ENCODE measurements at places on chromosomes 12 and 14.

- DNase-seq = no peak
Measured at GRCh38 chr14:76778546-76779215, 17.4 kb downstream of the VASH1 start.

- no peak for DNase-seq
Measured at GRCh38 chr14:85187521-85187920, 342.4 kb upstream of the FLRT2 start.

GRCh38 chr12:112126000-112126438, 659 bp downstream of the TRAFD1 start:
- no peak for DNase-seq

DNA sequence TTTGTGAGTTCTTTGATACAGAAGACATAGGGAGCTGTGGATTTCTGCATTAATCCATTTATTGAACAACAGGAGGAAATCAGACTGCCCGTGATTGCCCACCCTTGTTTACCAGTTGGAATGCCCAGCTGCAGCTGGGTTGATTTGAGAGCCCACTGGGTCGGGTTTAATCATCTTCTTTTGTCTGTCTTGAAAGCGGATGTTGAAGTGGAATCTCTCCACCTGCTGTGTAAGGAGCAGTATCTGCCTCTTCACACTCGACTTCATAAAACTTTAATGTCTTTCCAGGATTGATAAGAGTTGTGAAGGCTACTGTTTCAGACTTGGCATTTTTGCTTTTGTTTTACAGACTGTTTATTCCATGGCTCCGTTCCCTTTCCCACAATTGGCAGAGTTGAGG, 39.9 kb downstream of the TBC1D30 start:
- DNase-seq = no peak

DNA sequence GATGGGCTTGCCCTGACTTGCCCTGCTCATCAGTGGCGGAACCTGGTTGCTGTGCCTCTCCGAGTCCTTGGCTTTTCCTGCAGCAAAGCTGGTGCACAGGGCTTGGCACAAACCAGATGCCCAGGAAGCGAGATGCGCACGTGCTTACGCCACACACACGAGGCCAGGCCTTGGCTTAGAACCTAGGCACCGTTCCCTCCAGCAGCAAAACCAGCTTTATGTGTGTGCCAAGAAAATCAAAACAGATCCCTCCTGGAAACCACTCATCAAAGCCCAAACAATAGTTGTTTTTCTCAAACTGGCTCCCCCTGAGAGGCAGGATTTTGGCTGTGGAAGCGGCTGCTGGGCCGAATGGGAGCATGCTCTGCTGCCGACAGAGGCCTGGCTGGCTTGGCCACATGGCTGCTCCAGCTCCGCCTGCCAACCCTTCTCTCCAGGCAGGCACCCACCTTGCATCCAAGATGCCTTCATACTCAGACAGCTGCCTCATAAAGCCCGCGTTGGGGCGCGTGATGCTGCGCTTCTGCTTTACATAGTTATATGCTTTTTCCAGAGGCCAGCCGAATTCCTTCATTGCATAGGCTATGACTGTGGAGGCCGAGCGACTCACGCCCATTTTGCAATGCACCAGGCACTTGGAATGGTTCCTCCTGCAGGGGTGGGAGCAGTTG, 58.7 kb downstream of the SSH1 start:
- no peak for DNase-seq

DNA sequence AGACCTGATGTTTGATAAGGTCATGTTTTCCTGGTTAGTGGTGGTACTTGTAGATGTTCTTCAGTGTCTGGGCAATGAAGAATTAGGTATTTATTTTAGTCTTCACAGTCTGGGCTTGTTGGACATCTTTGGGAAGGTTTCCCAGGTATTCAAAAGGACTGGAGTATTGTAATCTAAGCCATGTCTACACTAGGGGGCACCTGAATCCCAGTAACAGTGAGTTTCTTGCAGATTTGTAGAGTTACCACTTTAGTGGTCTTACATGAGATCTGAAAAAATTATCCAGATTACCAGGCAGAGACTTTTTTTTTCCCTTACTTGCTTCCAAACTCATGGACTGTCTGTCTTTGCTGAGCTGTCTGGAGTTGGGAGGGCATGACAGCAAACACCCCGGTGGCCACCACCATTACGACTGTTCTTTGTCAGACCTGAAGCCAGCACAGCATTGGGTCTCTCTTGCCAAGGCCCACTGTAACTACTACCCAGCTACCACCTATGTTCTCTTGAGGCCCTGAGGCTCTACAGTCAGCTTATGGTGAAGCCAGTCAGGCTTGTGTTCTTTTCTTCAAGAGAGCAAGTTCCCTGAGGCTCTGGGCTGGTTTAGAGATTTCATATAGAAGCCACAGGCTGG, 820.7 kb upstream of the FBXO33 start:
- no peak for DNase-seq

- DNase-seq = no peak
Measured at GRCh38 chr14:25820368-25820767, 770.4 kb upstream of the STXBP6 start.

GRCh38 chr14:61469781-61470180, 148.4 kb downstream of the PRKCH start:
- no peak for DNase-seq

GRCh38 chr14:54420478-54421142, 20.6 kb downstream of the CNIH1 start:
- no peak for DNase-seq

DNA sequence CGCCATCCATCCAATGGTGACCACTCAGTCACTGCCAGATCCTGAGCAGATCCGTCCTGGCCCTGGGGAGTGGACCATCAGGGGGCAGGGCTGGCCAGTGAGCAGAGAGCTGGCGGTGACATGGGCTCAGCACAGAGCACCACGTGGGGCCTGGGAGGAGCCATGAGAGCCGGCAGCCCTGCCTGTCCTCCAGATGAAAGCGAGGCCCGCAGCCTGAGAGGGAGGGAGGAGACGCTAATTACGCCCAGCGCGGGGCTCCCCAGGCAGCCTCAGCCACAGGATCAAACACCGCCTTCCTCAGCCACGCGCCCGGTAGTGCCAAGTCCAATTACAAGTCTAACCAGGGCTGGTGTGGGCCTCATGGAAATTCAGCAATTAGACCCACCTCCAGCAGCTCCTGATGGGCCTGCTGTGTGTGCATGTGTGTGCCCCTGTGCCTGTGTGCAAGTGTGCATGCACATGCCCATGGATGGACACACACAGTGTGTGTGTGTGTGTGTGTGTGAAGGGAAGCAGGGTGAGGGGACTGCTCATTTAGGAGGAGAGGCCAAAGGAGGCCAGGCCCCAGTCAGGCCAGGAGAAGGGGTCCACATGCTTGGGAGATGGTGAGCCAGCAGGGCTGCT, 68.0 kb downstream of the KIF26A start:
- no peak for DNase-seq

DNA sequence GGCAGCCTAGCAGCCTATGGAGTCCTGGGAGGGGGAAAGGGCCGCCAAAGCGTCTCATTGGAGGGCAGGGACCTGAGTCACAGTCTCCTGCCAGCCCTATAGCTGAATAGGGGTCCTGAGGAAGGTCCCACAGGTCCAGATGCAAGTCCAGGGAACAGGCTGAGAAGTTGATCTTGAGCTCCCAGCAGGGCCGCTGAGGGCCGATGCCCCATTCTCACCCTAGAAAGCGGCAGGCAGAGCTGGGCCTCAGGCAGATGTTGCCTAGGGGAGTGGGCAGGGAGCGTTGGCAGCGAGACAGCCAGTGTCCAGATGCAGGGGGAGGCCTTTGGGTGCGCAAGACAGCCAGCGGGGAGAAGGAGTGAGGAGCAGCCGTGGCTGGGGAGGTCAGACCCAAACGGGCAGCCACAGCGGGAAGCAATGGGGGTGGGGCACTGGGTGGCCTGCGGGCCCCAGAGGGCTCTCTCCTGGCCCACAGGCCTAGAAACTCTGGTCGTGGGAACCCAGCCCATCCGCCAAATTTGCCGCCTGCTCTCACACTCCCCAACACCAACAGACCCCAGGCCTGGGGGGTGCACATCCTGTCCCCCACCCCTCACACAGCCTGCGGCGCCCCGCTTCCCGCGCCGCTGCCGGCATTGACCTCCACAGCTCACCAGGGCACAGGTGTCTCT, 1.1 kb downstream of the HDAC7 start:
- DNase-seq = no peak

DNA sequence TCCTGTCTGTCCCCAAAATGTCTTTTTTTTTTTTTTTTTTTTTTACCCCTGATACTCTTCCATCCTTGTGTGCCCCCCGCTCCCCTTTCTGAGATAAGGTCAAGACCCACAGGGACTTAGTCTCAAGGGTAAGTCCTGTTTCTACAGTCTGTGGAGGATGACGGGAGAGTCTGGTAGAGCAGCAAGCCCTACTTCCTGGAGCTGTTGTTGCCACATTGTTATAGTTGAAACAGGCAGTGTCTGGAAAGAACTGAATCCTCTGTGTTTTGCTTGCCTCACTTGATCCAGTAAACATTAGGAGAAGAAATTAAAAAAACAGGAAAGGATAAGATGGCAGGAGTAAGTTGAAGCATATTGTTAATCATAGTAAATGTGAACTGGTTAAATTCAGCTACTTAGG, 45.5 kb downstream of the ZNF664 start:
- no peak for DNase-seq

DNA sequence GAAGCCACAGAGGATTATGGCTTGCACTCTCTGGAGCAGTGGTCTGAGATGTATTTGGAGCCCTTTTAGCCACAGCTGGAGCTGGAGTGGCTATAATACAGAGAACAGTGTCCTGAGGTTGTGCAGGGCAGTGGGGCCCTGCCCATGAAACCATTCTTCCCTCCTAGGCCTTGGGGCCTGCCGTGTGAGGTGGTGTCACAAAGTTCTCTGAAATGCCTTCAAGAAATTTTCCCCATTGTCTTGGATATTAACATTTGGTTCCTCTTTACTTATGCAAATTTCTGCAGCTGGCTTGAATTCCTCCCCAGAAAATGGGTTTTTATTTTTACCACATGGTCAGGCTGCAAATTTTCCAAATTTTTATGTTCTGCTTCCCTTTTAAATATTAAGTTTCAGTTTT, 79.3 kb downstream of the UNC79 start:
- no peak for DNase-seq

DNA sequence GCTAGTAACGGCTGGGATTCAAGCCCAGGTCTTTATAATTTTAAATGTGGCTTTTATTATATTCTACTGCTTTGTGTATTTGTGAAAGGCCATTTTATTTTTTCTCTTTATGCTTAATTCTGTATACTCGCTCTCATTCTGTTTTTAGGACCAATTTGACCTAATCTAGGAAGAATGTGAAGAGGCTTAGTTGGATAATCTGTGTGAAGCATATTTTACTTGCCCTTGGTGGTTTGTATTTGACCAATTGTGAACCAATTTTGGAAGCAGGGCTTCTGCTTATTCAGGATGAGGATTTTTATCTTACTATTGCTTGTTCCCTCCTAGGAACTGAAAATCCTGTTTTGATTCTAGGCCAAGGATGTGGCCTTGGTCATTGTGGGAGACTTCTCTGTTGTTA, 113.1 kb downstream of the TTC6 start:
- DNase-seq = no peak

- DNase-seq = no peak
Measured at GRCh38 chr12:79451978-79452377, 238.8 kb downstream of the PAWR start.

- DNase-seq = no peak
Measured at GRCh38 chr12:57055824-57056223, 5.9 kb upstream of the MYO1A start.

- no peak for DNase-seq
Measured at GRCh38 chr14:96039633-96040311, 610 bp downstream of the C14orf132 start.

GRCh38 chr12:112285600-112286401, 96.4 kb downstream of the HECTD4 start:
- no peak for DNase-seq
